Immature natural killer cell (primary cell): ENCODE measurements at places on chromosomes 2 and 18.

DNA sequence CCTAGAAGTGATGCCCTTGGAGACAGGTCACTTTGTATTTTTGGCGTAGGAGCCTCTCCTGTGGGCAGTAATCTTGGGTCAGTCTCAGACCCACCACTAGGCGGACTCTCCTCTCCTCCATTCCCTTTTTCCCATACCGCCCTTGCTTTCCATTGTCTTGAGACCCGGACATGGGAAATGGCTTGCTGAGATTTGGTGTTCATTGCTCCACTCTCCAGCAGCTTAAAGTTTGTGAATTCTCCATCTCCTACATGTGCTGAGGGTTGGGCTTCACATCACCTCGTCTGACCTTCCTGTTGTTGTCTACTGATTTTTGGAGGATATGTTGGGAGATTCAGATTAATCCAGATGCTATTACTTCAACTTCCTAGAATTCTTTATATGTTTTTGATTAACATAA lies 159.2 kb upstream of the RAB12 start:
- DNase-seq: no peak

DNA sequence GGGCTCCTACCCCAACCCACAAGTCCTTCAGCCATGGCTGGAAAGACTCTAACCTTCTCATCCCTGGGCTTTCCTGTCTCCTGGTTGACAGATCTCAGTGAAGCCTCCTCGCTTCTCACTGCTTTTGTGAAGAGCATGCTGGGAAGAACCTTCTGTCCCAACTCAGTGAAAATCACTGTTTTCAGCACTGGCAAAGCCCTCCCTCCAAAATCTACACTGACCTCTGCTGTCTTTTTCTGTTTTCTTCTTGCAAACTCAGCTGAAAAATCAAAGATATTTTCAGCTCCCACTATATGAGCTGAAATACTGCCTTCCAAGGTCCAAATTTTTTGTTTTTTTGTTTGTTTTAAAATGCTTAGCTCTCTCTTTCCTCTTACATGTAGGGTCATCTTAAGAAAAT lies 266.3 kb upstream of the AGAP1 start:
- DNase-seq: no peak

DNA sequence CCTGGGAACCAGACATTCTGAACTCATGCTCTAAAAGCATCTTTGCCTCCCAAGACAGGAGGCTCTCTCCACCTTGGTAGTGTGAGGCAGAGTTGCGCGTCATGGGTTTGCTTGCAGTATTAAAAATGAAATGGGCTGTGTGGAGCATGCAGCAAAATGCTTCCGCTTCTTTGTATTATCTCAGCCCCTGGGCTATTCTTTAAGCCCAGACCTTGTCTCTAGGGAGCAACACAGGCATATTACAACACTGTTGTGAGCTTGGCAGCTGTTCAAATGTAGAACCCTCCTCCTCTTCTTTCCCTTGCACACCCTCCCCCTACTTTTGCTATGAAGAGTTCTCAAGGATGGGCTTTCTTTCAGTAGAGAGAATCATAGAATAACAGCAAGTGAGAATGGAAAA lies 185.1 kb upstream of the LHCGR start:
- no peak for DNase-seq

- no peak for DNase-seq
Measured at GRCh38 chr2:149650006-149650405, 62.4 kb upstream of the MMADHC start.
